ENCODE measurements at places on chromosomes 7 and 10.

DNA sequence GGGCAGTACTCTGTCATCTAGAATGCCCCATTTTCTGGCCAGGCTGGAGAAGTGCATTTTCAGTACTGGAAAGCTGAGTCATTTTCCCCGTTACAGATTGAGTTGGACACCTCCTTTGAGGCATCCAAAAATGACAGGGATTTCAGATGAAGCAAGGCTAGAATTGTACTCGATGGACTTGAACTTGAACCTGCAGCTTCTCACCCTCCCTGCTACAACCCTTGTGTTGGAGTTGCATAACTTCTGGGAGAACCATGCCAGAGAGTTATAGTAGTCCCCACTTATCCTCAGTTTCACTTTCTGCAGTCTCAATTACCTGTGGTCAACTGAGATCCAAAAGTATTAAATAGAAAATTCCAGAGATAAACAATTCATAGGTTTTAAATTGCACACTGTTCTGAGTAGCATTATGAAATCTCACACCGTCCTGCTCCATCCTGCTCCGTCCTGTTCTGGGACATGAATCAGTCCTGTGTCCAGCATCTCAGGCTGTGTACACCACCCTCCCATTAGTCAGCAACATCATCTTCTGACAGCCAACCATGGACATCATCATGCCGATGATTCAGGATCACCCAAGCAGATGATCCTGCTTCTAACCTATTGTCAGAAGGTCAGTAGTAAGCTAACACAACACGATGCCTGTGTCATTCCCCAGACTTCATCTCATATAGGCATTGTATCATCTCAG, 363.7 kb downstream of the DPP6 start:
- no peak for DNase-seq

- peak; percentile 78 for DNase-seq
Measured at GRCh38 chr7:47601119-47601880, 19.4 kb upstream of the TNS3 start.

DNA sequence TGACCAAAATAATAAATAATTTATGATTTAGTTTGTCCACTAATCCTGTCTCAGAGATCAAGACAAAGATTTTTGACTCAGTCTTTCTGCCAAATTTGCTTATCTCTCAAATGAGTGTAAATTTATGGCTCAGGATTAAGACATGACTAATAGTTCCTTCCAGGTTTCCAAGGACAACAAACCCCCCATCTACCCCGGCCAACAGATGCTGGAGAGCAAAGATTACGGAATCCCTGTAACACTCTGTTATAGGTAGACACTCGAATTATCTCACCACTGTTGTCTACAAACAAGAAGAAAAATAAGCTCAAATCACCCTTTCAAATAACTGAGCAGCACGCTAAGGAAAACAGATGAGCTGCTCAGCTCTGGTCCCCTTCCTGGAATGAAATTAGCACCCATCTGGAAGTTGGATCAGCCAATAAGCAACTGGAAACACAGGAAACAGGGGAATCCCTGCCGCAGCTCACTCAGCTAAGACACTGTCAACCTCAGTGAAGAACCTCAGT, 56.8 kb upstream of the SVIL start:
- no peak for DNase-seq

- no peak for DNase-seq
Measured at GRCh38 chr10:35794703-35795102, 152.6 kb upstream of the FZD8 start.

- no peak for DNase-seq
Measured at GRCh38 chr7:135317676-135318325, 84.2 kb downstream of the STRA8 start.

DNA sequence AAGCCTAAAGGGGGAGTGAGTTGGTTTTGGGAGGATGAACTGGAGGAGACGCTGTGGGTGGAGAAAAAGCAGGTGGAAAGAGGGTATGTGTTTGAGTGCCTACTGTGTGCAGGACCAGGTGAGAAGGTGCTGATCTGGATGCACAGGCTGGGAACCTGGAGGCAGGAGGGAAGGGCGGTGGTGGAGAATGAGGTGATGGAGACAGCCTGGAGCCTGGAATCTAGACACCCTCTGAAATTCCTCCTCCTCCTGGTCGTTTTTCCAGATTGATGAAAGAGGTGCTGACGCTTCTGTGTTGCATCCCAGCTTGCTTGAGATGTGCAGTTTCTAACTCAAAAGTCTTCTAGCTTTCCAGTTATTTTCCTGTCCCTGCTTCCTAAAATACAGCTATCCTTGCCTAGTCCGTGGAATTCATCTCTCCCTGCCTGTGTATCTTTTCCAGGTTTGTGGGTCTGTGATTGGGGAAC, 67.5 kb downstream of the LRMDA start:
- no peak for DNase-seq

- DNase-seq: no peak
Measured at GRCh38 chr10:17262502-17262901, 34.5 kb downstream of the VIM start.

- no peak for DNase-seq
Measured at GRCh38 chr7:6575281-6576023, 1.8 kb upstream of the ZDHHC4 start.

GRCh38 chr10:18230794-18231193, 90.6 kb downstream of the CACNB2 start:
- DNase-seq: no peak

DNA sequence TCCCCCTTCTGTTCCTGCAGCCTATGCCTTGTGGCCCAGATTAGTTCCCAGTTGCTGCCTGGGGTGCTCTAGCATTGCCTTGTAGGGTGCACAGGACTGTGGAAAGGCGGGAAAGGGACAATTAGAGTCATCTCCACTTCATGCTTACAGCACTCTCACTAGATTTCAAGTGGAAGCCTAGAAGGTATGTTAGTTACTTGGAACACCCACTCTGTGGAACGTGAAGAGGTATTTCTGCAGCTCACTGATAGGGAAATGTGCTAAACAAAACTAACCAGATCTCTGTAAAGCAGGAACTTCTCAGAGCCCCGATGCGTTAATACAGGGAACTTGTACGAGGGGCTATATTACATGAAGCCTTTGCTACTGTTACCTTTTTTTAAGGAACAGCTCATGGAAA, 19.4 kb downstream of the STMP1 start:
- DNase-seq: no peak

- DNase-seq: peak; percentile 84
Measured at GRCh38 chr7:143416565-143417149, 8.0 kb upstream of the EPHA1 start.

DNA sequence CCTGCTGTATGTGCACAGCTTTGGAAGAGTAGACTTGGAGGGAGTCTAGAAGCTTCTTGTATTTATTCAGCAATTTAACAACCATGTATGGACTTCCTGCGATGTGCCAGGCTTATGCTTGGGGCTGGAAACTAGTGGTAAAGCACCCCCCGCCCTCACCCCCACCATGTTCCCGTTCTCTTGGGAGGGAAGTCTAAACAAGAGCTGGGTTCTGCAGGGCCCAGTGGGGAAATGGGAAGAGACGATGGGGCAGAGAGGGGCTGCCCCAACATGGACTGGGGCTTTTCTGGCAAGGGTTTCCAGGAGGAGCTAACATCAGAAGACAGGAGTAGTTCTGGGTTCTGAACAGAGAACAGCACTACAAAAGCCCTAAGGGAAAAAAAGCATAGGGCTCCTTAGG, 8.0 kb downstream of the RASSF4 start:
- peak; percentile 84 for DNase-seq

DNA sequence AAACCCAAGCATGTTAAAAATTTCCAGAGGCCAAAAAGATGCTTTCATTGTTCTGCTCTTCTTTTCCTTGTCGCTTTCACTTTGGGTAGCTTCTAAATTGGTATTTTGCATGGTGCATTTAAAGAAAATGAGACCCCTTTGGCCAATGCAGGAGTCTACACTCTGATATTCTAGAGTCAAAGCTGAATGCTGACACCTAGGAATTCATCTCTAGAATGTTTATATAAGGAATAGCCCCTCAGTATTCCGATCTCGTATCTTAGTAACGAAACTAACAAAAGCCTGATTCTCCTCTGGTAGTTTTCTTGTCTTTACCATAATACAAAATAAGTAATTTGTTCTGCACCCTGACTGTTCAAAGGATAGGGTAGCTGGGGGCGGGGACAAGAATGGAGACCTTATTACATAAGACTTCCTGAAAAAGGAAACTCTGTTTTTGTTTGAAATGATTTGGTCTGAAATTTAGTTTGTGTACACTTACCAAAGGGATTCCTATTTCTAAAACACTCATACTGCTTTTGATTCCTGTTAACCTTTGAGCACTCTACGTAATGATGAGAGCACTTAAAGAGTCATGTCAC, 17.1 kb downstream of the IKZF1 start:
- peak; percentile 55 for DNase-seq

DNA sequence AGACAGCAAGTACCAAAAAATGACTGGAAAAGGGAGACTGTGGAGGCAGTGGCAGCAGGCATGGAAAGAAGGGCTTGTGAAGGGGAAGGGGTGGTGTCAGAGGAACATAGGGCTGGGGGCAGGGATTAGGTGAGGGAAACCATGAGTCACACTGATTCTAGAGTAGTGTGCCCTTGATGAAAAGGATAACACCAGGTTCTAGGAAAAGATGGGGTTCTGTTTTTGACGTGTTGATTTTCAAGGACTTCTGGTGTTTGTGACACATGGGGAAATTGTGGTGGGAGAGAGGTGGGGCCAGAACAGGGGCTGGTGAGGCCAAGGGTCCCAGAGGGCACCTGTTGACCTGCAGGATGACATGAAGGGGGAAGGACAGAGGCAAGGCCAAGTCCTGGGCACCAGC, 57.1 kb downstream of the FIGNL1 start:
- no peak for DNase-seq

GRCh38 chr10:37535459-37536246, 321.8 kb downstream of the ZNF248 start:
- DNase-seq: no peak

DNA sequence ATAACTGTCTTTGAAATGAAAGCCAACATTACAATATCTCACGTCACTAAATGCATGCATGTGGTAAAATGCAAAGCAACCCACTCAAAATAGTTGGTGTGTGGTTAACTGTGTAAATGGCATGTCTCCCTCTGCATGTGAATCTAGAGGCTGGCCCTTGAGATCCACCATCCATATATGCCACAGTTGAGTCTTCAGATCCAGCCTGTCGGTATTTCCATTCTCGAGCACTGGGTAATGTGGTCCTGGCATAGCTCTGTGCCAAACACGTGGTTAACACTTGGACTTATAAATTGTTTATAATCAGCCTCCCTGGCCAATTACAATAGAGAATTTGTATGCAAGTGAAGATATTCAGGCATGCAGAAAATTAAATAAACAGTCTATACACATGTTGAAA, 90.3 kb downstream of the LYZL1 start:
- no peak for DNase-seq

DNA sequence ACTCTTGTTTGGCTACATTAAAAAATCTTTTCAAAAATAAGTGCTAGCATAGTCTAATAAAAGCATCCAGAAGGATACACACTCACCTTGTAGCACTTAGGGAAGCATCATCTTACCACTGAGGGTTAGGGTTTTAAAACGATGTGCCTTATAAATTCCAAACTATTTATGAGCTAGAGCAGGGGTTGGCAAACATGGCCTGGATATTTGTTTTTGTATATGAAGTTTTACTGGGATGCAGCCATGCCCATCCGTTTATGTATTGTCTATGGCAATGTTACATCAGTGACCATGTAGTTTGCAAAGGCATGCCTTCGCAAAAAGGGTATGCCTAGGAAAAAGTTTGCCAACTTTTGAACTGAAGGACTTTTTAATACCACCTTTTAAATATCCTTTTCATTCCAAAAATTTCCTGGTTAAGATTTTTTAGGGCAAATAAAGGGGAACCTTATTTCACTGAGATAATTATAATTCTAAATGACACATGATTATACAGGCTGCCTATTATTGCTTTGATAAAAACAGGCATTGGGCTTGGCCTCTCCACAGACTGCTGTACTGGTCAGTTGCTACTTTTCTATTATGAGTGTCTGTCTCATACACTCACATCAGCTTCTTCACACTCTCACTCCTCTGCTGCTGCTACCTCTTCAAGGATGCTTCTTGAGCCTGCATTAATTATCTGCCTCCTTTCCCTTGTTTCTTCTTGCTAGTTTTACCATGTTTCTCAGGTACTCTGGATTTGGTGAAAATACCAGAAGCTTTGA, 30.7 kb downstream of the MTPN start:
- no peak for DNase-seq

GRCh38 chr7:94064541-94065191, 60.5 kb upstream of the BET1 start:
- no peak for DNase-seq

DNA sequence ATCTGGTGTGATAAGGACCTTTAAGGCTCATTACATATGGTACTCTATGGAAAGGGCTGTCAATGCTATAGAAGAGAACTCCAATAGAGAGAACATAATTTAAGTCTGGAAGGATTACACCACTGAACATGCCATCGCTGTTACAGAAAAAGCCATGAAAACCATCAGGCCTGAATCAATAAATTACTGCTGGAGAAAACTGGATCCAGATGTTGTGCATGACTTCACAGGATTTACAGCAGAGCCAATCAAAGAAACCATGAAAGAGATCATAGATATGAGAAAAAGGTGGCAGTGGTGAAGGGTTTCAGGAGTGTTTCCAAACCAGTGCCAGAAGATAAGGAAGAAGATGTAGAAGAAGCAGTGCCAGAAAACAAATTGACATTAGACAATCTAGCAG, 18.9 kb upstream of the GPR22 start:
- DNase-seq: no peak

DNA sequence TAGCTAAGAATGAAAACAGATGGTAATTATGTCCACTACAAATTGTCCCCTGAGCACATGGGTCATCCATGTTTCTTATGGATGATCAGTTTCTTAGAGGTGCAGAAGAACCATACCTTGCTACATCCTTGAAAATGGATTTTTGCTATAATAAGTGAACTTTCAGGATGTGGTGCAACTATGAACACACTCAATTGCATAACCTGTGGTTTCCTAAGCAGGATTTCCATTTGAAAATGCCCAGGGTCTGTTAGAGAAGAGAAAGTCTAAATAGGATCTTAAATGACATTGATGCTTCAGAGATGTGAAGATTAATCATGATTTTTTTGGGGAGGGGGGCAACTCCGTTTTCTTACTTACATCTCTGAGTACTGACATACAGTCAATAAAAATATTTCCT, 39.6 kb upstream of the CACNB2 start:
- DNase-seq: peak; percentile 65
